ENCODE measurements at places on chromosomes 7 and 10.

- DNase-seq: no peak
Observed at GRCh38 chr10:59892697-59893096, 13.7 kb downstream of the CCDC6 start.

GRCh38 chr10:108465871-108466641, 1301.5 kb upstream of the SORCS1 start:
- no peak for DNase-seq

- DNase-seq: no peak
Observed at GRCh38 chr7:159142199-159142598, 2.5 kb downstream of the VIPR2 start.

GRCh38 chr7:7628476-7628875, 12.1 kb upstream of the UMAD1 start:
- DNase-seq: no peak

DNA sequence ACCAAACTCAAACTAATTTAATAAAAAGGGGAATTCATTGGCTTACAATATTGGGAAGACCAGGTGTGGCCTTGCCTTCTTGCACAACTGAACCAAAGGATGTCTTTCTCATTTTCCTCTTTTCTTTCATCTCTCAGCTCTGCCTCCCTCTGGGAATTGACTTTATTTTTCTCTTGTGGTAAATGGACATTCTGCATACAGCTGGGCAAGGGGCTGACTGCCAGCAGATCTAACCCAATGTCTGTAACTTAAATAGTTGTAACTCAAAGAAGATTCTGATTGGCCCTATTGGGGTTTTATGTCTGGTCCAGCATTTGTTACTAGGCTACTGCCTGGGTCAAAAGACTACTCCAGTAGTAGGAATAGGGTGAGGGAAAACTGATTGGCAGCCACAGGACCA, 15.3 kb downstream of the PTTG1IP2 start:
- DNase-seq: no peak

DNA sequence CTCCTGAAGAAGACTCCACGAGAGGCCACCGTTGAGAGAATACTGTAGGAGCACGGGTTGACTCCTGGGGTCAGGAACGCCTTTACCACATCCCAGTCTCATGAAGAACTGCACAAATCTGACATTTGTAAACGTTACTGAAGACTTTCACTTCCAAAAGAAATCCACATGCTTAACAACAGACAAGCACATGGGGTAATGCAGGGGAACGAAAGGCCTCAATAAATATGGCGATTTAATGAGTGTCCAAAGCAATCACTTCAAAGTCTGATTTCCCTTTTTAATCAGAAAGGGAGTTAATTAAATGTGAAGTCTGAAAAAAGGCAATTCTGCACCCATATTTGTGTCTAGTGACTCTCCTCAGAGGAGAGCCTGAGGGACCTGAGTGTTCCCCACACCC, 94.3 kb upstream of the SLC26A5 start:
- DNase-seq: no peak
